ENCODE measurements at places on chromosomes 7 and 10. TPM values are rescaled to one million over a fixed set of nuclear protein-coding genes. Genes with fewer than 3 reads are reported as not detected.

DNA sequence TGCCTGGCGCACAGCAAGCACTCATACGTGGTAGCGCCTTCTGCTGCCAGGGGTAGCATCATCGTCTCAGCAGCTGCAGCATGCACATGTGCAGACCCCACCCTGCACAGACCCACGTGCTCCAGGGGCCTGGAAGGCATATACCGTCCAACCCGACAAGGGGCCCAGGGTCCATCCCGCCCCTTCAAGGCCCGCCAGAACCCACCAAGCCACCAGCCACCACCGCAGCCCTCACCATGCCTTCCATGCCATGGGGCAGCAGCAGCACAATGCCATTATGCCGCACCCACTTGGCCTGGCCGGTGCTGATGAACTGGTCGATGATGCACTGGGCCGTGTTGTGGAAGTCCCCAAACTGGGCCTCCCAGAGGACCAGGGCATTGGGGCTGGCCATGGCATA, 22.7 kb downstream of the OGDHL start:
- no peak overlapping the region for H3K4me3 ChIP-seq
- no peaks in the 10 kb centered on the region for H3K36me3 ChIP-seq
- H3K27me3 ChIP-seq, result no peaks in the 10 kb centered on the region
- H3K4me1 ChIP-seq, result no peaks in the 10 kb centered on the region

GRCh38 chr7:30304177-30304884, 19.9 kb downstream of the ZNRF2 start:
- no peak overlapping the region for H3K4me3 ChIP-seq
- DNase-seq, result no peak
- no peak overlapping the region for H3K27ac ChIP-seq
- no peaks in the 10 kb centered on the region for H3K27me3 ChIP-seq

GRCh38 chr10:124210263-124210662, 116.9 kb upstream of the CHST15 start:
- H3K4me1 ChIP-seq, result no peaks in the 10 kb centered on the region
- no peak overlapping the region for H3K27ac ChIP-seq
- no peaks in the 10 kb centered on the region for H3K27me3 ChIP-seq
- no peaks in the 10 kb centered on the region for H3K36me3 ChIP-seq

Gene IL15RA
- 16.3 TPM for total RNA-seq

GRCh38 chr10:102157224-102157623, 5.0 kb downstream of the NOLC1 start:
- peaks cover 85% of the 10 kb centered on the region for H3K36me3 ChIP-seq
- H3K4me1 ChIP-seq, result peaks cover 51% of the 10 kb centered on the region
- no peak overlapping the region for H3K4me3 ChIP-seq
- H3K27ac ChIP-seq, result no peak overlapping the region
- no peak for DNase-seq

- H3K27ac ChIP-seq, result no peak overlapping the region
- H3K27me3 ChIP-seq, result no peaks in the 10 kb centered on the region
- no peaks in the 10 kb centered on the region for H3K4me1 ChIP-seq
Observed at GRCh38 chr10:84783386-84783785, 455.0 kb downstream of the CCSER2 start.

Gene TLX1
- not detected for total RNA-seq

- H3K27me3 ChIP-seq, result no peaks in the 10 kb centered on the region
- no peak overlapping the region for H3K4me3 ChIP-seq
- H3K27ac ChIP-seq, result no peak overlapping the region
- peaks cover 12% of the 10 kb centered on the region for H3K36me3 ChIP-seq
- peaks cover 15% of the 10 kb centered on the region for H3K4me1 ChIP-seq
Observed at GRCh38 chr10:87550741-87551140, 46.0 kb downstream of the MINPP1 start.

GRCh38 chr10:18205098-18205834, 65.0 kb downstream of the CACNB2 start:
- peaks cover 2% of the 10 kb centered on the region for H3K4me1 ChIP-seq
- no peak for DNase-seq
- H3K36me3 ChIP-seq, result no peaks in the 10 kb centered on the region
- peaks cover 2% of the 10 kb centered on the region for H3K27me3 ChIP-seq
- no peak overlapping the region for H3K27ac ChIP-seq
- no peak overlapping the region for H3K4me3 ChIP-seq

DNA sequence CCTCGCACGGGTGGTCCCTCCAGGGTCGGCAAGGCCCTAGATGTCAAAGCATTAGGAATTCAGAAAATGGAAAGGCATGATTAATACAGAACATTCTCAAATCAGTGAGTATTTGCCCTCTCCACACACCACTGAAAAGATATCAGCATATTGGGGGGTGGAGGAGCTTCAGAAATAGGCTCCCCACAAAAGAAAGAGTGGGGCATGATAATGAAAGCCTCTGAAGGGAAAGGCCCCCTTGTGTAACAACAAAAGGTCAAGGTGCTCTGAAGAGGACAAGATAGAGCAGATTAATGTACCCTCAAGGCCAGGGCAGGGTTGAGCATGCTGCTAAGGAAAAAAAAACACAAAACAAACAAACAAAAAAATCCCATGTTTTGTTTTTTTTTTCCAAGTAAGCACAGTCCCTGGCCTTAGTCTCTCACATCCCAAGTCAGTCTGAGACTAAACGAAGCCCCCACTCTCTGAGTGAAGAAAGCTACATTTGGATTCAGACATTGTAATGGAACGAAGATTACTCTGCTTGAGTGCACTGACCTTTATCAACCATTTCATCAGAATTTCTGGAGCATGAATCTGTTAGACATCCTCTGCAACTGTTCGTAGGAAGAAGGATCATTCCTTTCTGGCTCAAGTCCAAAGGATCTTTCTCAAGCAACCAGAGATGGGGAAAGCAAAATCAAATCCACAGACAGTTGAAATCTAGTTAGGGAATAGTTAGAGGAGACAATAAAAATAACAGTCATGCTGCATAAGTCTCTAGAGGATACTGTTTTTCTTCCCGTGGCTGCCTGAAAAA, 27.4 kb upstream of the DGKI start:
- H3K27me3 ChIP-seq, result no peaks in the 10 kb centered on the region
- H3K36me3 ChIP-seq, result peaks cover 36% of the 10 kb centered on the region
- no peak overlapping the region for H3K27ac ChIP-seq
- H3K4me3 ChIP-seq, result no peak overlapping the region
- no peak for DNase-seq
- H3K4me1 ChIP-seq, result peaks cover 10% of the 10 kb centered on the region
